GF-D8 (cell line): ENCODE measurements at places on chromosomes 6 and 20.

DNA sequence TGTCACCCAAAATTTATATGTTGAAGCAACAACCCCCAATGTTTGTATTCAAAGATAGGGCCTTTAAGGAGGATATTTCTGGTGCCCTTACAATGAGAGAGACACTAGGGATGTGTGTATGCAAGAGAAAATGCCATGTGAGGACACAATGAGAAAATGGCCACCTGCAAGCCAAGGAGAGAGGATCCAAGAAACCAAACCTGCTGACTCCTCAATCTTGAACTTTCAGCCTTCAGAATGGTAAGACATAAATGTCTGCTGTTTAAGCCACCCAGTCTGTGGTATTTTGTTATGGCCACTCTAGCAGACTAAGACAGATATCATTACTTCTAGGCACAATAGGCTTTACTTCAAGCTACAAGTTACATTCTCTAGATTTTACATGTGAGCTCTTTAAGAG, 1145.1 kb upstream of the MAP3K7 start:
- DNase-seq = no peak

DNA sequence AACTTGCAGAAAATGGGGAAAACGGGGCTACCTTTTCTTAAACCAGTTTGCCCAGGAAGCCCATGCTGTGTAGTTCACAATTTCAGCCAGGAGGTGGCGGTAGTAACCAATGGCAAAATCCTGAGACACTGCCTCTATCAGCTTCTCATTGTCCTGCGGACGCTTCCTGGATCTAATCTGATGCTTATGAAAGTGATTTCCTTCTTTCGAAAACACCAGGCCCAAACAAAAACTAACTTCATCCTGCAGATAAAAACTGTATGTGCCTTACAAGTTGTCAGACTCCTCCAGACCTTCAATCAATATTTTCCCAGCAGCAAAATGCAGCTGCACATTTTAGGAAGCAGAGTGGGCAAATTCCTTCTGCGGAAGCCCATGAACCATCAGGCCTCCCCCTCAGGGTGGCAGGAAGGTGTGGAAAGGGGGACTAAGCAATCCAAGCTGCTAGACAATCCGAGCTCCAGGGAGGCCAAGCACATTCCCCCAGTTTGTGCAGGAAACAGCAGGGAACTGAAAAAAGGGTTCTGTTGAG, 88.5 kb downstream of the LY86 start:
- peak; percentile 59 for DNase-seq

DNA sequence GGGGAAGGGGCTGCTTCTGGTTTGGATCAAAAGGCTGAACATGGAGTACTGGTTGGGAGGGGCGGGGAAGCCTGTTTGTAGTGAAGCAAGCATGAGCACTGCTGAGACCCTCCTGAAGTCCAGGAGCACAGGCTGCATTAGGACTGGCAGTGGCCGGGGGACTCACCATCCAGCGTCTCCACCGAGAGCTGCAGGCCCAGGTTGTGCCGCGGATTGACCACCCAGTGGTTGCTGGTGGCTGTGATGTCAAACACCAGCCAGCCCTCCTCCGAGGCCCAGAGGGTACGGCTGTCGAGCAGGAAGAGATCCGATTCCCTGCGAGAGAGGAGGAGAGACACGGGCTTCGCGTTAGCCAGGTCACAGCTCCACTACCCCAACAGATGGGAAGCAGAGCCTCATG, 64.1 kb downstream of the BMP7 start:
- no peak for DNase-seq

- DNase-seq = no peak
Measured at GRCh38 chr6:6007366-6008088, 802 bp upstream of the NRN1 start.

DNA sequence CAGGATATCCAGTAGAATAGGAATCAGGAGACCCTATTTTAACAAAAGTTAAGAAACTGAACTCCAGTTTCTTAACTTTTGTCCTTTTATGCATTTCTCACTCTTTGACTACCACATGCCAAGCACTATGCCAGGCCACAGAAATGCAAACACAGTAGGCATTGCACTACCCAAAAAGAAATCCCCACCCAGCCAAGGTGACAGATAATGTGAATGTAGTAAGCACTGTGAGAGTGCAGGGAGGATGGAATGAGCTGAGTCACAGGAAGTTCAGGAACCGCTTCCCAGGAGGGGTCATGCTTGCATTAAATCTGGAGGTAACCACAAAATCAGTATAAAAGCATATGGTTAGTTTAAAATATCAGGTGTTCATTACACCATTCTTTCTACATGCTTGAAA, 20.1 kb upstream of the FAM83C start:
- DNase-seq = peak; percentile 36

DNA sequence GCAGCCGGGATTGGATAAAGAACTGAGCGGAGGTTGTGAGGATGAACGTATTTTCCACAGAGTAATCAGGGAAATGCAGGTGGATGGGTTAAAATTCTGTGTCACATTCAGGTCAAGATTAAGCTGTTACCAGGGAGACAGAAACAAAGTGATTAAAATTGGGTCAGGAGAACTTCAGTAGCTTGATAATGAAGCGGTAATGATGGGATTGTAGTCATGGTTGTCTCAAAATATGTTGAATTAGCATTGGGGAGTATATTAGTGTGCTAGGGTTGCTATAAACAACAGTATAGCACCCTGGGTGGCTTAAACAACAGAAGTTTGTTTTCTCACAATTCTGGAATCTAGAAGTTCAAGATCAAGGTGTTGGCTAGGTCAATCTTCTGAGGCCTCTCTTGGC, 155.5 kb downstream of the GJA1 start:
- no peak for DNase-seq

GRCh38 chr6:37077905-37078296, 72.4 kb downstream of the FGD2 start:
- no peak for DNase-seq

GRCh38 chr6:99495466-99495865, 19.8 kb downstream of the USP45 start:
- no peak for DNase-seq

DNA sequence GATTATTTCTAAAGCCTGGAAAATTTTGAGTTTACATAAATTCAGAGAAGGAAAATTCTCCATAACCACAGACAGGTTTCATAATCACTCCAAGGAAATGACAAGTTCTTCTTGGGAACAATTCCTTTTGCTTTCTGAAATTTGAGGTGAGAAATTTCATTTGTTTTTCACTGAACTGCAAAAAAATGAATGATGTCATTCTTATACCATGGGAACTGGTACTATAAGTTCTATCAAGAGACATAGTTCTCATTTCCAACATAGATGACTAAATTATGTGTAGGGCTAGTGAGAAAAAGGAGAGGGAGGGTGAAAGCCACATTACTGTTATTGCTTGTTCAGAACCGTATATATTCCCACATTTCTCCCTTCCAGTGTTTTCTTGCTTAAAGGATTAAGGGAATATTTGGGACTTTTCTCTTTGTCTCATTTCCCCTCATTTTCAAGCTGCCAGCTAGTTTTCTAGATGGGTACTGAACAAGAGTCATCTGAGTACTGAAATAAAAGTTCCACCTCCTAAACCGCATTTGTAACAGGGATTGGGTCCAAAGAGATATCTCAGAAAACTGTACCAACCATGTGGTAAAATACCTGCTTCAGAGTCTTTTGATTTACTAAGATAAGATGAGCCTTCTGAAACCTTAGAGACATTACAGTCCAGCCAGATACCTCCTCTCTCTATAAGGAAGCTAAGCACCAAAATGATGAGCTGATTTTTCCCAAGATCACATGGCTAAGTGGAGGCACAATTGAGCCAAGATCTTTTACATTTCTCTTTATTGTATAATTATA, 144.3 kb upstream of the PRDM1 start:
- DNase-seq = no peak

- no peak for DNase-seq
Measured at GRCh38 chr20:4272225-4272624, 256.9 kb upstream of the RNF24 start.

GRCh38 chr20:38842026-38842425, 36.5 kb downstream of the PPP1R16B start:
- DNase-seq = no peak

DNA sequence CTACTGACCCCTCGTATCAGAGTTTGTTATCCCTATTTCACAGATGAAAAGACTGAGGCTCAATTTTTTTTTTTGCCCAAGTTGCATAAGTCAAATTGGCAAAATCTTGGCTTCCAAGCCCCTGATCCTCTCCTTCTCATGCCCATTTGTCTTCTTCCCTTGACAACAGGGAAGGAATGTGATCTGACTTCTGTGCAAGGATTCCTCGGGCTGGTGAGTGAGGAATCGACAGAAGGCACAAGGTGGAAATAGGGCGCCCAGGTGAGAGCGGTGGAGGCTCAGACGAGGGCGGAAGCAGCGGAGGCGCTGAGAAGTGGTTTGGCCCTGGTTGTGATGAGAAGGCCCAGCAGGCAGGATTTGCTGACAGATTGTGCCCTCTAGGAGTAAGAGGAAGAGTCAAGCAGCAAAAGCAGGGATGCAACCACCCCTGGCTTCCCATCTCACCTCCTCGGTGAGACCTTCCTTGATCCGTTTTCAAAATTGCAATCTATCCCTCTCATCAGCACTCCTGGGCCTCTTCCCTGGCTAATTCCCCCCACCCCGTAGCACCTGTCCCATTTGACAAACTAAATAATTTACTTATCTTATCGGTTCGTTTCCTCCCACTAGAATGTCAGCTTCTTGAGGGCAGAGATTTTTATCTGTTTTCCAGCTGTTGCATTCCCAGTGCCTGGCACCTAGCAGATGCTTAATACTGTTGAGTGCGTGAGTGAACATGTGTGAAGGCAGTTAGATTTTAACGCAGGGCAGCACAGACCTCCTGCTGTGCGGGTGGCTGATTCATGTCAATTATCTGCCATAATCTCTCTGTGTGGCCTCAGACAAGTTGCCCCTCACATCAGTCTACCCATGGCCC, 3.7 kb upstream of the SIRPA start:
- DNase-seq = no peak

DNA sequence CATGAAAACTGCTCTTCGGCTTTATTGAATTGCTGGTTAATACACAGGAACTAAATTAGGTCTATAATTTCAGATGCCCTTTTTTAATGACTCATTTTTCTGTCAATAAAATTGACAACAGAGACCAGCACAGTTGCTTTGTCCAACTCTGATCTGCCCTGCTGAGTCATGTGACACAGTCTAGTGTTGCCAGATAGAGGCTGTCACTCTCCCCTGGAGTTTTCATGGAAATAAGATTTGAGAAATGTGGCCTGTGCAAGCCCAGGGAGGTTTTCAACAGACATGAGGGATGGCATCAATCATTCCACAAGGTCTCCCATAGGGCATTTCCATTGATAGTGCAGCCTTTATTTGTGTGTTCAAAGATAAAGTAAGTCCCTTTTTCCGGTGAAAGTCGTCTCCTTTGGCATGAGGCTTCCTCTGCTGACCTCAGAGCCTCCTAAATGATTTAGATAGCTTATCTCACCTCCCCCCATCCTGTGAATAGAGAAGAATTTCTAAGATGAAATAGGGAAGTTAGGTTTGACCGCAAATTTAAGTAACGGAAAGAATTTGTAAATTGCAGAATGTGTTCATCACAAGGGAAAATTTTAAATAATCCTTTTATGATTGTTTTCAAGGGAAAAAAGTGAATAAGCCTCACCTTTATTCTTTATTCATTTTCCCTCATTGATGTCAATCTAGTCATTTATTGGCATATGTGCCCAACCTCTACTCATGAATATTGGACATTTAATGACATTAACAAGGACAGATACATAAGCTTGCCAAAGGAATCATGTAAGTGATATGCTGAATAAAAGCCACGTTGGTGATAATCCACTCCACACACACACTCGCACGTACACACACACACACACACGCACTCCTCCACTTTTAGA, 277.7 kb downstream of the ADGB start:
- peak; percentile 100 for DNase-seq

- DNase-seq = no peak
Measured at GRCh38 chr6:91539456-91539855, 952.6 kb upstream of the MAP3K7 start.

DNA sequence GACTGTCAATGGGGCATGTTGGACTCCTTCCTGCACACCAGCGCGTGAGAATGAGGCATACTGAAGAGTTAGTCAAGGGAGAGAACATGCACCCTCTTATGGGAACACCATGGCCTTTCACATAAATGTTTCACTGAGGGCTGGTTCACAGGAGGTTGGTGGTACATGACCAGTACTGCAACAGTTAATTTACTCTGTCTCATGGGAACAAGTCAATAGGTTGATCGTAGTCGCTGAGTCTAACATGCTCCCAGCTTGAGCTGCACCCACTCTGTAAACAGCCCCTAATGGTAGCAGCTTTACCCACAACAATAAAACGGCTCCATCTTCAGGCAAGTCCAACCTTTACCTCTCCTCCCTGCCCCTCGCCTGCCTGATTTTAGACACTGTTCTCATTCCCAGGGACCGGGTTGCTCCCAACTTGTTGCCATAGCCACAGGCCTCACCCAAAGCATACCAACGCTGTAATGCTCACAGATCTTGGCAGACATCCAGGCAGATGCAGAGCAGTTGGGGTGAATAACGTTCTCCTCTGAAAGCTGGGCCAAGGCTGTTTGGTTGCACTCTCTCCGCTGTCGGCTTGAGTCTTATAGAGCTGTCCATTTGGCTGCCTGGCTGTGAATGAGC, 111.3 kb downstream of the LY86 start:
- peak; percentile 24 for DNase-seq

DNA sequence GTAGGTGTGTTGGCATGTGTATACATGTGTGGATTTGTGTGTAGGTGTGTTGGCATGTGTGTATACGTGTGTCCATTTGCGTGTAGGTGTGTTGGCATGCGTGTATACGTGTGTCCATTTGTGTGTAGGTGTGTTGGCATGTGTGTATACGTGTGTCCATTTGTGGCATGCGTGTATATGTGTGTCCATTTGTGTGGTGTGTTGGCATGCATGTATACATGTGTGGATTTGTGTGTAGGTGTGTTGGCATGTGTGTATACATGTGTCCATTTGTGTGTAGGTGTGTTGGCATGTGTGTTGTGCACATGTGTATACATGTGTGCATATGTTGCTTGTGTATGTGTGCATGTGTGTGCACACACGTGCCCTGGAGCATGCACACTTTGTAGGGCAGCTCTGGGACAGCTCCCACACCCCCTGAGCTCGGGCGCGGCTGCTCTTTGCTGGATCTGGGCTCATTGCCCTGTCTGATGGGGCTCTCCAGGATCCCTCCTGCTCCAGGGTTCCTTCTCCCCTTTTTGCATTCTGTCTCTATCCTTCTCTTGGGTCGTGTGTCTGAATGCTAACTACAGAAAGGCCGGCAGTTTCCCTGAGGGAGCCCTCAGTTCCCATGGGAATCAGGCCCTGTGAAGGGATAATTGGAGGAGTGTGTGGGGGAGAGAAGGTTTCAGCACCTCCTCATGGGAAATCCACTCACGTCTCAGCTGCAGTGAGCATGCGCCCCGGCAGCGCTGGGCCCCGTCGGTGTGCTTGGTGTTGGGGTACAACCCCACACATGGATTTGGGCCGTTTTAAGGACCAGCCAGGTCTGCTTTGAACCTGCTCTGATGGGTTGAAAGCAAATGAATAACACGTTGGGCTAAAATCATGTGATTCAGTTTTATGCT, 102.0 kb downstream of the ERMARD start:
- no peak for DNase-seq

DNA sequence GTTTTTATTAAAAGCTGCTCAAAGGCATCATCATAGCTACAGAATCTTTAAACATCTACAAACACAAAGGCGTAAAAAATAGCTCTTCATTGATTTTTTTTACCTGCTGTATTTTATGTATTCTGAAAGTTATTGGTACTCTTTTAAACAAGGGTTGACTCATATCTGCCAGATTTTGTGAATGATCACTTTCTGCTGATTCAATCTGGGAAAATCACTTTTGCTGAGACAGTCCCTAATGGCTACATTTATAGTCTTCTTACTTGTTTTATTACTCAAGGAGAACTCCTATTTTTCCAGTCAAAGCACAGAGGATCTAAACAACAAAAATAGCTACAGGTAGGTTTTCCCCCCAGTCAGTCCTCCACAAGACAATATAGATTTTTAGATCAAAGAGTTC, 739.0 kb downstream of the CBLN4 start:
- DNase-seq = no peak
